ENCODE measurements at places on chromosomes 16 and 17.

DNA sequence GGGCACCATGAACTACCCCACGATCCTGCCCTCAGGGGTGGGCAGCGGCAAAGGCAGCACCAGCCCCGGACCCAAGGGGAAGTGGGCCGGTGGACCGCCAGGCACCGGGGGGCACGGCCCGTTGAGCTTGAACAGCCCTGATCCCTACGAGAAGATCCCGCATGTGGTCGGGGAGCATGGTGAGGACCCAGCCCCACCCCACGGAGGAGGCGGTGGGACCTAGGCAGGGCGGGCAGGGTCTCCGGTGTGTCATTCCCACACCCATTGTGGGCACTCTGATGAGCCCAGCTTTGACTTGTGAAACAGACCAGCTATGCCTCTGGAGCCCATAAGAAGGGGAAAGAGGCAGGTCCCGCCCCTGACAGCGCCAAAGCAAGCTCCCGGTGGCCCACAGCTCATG lies 22.8 kb downstream of the TPSG1 start:
- no peak for DNase-seq

- DNase-seq, result no peak
Observed at GRCh38 chr17:77373299-77374169, 232.8 kb downstream of the SEC14L1 start.

GRCh38 chr16:52544703-52545102 lies 2.2 kb downstream of the TOX3 start:
- DNase-seq, result no peak

DNA sequence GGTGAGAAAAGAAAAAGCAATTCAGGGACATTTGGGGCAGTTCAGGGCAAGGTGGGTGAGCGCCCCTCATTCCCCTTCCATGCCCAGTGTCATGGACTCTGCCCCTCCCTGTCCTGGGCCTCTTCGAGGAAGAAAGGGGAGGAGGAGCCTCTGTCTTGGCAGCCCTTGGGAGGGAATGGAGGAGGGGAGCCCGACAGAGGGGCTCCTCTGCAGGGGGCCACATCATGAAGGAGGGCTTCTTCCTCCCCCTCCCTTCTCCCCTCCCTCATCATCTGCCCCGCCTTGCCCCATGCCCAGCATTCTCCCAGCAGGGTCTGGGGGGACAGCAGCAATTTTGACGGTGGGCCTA lies 33.2 kb upstream of the TAC4 start:
- DNase-seq, result no peak

GRCh38 chr17:19018600-19018950 lies 14.0 kb upstream of the FAM83G start:
- DNase-seq, result no peak

DNA sequence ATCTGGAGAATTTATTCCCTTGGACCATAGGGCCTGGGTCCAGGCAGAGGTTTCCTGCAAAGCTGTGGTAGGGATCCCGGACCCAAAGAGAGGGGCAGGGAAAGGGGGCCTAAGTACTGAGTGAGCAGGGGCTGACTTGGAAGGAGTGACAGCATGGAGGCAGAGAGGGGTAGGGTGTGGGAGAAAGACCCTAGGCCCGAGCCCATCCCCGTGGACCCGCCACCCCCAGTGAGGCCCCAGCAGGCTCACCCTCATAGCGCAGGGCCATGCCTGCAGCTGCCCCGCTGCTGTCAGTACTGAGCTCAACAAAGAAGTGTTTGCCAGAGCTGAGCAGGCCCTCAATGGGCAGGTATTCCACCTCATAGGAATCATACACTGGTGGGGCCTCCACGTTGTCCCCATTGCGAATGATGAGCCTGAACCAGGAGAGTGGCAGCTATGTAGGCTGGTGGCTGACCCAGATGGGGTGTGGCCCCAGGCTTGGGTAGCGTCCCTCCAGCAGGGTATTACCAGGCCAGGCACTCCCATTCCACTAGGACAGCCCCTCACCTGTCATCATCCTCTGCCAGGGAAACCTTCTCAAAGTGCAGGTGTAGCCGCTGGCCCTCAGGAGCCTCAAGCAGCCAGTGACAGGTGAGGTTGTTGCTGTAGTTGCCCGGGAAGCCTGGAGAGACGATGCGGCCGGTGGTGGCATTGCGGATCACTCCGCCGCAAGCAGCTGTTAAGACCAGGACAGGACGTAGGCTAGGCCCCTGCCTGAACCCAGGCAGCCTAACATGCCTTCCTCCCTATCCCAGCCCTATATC lies 9.1 kb upstream of the PHF12 start:
- no peak for DNase-seq

- no peak for DNase-seq
Observed at GRCh38 chr17:77036136-77036840, 104.5 kb upstream of the SEC14L1 start.

GRCh38 chr17:352421-353212 lies at the start of gene RPH3AL:
Gene RPH3AL (minus strand): TSS chr17:352807. CDS start chr17:327543, 25,264 bp downstream.
- no peak for DNase-seq

- no peak for DNase-seq
Observed at GRCh38 chr17:74785096-74785980, 9.2 kb upstream of the NAT9 start.

DNA sequence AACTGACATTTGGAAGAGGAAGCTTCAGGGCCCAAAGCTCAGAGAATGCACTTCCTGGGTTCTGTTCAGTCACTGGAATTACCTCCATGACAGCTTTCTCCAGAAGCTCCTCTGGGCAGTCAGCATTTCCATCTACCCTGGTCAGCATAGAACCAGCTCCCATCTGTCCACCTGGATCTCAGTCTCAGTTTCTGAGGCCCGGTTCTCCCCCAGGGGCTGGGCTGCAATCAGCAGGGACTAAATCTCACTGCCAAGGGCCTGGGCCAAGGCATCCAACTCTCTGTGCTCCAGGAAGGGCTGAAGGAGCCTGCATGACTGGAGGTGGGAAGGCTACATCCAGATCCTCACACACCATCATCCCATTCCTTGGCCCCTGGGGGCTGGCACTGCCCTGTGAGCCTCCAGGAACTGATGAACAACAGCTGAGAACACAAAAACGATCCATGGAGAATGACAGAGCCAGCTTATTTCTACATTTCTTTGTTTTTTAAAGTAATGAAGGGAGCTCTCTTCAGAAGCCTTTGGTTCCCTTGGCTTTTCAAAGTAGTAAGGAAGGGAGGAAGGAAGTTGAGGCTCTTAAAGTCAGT lies 66.3 kb upstream of the MRTFB start:
- no peak for DNase-seq

- DNase-seq, result no peak
Observed at GRCh38 chr17:36999471-36999870, 50.7 kb downstream of the AATF start.

- no peak for DNase-seq
Observed at GRCh38 chr16:19524616-19525384, 1.1 kb downstream of the CCP110 start.

DNA sequence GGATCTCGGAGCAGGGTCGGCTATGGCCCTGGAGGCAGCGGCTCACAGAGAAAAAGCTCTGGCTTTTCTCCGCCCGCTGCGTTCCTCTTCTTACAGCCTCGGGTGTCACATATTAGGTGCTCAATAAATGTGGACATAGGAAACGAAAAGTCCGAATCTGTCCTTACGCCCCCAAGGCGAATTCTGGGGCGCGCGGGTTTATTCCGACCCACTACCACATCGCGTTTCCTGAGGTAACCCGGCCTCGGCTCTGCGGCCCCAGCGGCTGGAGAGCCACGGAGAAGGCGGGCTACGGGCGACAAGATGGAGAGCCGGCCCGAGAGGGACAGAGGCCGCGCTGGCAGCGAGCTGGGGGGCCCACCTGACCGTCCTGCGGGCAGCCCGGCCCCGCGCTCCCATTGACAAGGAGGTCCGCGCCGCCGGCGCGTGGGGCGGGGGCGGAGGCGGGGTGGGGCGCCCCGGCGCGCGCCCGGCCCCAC lies 573 bp upstream of the GNAO1 start:
- DNase-seq, result no peak

DNA sequence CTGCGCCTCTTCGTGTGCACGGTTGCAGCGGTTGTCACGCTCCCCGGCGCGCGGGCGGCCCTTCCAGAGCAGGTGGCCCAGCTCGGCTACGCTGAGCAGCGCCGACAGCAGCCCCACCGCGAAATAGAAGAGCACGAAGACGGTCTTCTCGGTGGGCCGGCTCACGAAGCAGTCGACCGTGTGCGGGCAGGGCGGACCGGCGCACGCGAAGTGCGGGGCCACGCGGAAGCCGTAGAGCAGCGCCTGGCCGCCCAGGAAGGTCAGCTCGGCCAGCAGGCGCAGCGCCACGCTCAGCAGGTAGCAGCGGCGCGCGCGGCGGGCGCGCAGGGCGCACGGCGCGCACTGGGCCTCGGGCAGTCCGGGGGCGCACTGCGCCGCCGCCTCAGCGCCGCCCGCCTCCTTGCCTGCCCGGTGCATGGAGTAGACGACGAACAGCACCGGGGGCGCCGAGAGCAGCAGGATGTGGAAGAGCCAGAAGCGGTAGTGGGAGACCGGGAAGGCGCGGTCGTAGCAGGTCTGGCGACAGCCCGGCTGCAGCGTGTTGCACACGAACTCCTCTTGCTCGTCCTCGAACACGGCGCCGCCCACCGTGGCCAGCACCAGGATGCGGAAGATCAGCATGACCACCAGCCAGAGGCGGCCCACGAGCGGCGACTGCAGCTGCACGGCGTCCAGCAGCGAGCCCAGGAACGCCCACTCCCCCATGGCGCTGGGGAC lies 1.3 kb downstream of the GJD3 start:
- DNase-seq, result no peak

- no peak for DNase-seq
Observed at GRCh38 chr16:59612094-59612493, 878.0 kb upstream of the GOT2 start.

GRCh38 chr16:76235426-76235825 lies 41.8 kb upstream of the CNTNAP4 start:
- DNase-seq, result no peak

DNA sequence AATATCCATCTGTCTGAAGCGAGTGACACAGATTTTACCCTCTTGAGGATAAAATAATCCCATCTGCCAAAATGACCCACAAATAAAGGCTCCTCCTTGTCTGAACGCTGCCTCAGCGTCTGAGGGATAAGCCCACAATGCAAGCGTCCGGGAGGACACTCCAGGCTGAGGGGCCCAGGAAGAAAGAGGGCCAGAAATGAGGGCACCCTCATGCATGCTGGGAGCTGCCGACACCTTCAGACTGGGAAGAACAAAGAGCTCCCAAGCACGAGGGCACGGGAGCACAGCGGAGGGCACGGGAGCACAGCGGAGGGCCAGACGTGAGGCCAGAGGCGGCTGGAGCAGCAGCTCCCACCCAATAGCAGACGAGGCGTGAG lies 126.9 kb downstream of the ZNF778 start:
- no peak for DNase-seq

DNA sequence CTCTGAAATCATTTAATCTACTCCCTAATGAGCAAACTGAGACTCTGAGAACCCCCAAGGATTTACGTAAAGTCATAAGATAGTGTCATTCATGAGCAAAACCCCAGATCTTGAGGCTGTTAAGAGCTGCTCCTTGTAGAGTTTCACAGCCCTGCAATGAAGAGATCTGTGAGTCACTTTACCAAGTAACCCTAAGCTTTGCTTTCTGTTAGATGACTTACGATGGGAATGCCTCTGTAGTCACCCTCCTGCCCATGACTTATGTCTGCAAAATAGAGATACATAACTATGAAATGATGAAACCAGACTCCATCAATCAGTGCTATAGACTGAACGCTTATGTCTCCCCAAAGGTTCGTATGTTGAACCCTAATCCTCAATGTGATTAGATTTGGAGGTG lies 117.7 kb downstream of the HS3ST3A1 start:
- DNase-seq, result no peak

DNA sequence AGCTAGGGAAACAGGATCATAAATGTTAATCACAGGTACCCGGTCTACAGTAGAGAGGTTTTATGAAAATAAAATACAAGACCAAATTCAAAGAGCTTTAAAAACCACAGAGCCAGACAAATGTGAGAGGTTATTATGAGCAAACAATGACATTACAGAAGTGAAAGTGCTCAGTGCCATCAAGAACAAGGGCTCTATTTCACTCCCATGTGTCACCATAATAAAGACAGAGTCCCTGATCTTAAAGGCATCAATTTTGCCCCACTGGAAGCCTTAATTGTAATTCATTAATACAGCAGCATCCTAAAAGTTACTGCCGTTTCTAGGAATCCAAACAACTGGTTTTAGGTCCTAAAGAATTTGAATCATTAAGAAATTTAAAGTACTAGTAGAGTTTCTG lies 43.7 kb upstream of the CDRT4 start:
- no peak for DNase-seq

DNA sequence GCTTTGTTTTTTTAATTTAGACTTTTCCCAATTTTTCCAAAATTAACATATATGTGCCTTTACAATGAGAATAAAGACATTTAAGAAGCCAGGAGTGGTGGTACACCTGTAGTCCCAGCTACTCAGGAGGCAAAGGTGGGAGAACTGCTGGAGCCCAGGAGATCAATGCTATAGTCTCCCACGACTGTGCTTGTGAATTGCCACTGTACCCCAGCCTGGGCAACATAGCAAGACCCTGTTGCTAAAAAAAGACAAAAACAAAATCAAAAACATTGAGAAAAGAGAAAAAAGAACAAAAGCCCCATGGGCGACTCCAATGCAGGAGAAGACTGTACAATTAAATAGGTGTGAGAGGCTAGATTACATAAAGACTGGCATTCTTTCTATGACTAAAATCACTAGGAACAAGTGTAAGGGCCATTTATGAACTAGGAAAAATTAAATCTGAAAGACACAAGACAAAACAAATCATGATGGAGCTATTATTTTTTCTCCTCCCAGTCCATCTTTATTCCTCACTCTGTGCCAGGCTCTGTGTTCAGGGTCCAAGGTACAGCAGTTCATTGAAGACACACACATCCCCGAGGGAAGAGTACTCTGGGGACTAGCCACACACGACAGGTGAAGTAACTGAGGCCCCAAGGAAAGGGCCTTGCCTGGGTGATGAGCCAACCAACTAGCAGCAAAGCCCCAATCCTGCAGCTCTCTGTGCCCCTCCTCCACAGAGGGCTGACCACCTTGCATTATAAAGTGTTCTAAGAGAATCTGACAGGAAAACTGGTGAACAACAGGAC lies 79.8 kb downstream of the CREBBP start:
- DNase-seq, result no peak

DNA sequence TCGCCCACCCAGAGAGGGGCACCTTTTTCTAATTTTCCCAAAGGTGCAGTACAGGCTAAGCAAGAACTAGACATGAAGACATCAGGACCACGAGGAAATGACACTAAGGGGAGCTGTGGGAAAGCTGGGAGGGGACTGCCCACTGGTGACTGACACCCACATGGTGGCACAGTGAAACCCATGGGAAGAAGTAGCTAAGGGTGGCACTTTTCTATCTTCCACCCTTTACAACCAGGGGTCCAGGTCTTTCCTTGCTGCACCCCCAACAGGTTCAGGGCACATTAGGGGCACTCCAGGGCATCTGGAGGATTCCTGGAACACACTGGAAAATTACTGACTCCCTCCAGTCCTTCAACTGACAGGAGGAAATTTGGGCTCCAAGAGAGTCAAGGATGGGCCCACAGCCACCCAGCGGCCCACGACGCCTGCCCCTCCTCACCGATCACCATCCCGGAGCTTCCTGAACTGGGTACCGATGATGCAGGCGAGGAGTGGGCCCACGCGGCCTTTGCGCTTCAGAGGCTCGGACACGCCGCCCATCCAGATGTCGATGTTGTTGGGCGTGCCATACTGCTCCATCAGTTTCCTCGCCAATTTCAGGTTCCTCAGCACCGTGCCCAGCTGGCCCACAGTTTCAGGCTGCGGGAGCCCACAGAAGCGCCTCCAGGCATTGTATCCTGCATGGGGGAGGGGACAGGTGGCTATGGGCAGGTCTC lies 9.4 kb downstream of the MPO start:
- no peak for DNase-seq

- DNase-seq, result no peak
Observed at GRCh38 chr17:27756467-27757371, 43.6 kb downstream of the NOS2 start.
